ENCODE measurements at places on chromosomes 13 and 19.

- no peak for DNase-seq
These were observed 1475.0 kb downstream of the SLITRK1 start for GRCh38 chr13:82407321-82407720.

DNA sequence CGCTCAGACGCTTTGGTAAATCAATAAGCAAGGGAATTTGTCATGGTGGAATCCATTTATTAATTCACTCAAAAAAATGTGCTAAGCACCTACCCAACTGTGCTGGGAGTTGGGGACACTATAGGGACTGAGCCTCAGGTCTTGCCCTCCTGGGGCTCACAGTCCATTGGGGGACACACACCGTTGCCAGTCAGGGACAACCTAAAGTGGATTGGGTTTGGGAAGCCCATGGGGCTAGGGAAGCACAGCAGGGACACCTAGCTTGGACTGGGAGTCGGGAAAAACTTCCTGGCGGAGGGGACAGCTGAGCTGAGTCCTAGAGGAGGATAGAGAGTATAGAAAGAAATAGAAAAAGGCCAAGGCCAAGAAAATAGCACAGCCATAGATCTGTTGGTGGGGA, 8.5 kb downstream of the FOSB start:
- no peak for DNase-seq

DNA sequence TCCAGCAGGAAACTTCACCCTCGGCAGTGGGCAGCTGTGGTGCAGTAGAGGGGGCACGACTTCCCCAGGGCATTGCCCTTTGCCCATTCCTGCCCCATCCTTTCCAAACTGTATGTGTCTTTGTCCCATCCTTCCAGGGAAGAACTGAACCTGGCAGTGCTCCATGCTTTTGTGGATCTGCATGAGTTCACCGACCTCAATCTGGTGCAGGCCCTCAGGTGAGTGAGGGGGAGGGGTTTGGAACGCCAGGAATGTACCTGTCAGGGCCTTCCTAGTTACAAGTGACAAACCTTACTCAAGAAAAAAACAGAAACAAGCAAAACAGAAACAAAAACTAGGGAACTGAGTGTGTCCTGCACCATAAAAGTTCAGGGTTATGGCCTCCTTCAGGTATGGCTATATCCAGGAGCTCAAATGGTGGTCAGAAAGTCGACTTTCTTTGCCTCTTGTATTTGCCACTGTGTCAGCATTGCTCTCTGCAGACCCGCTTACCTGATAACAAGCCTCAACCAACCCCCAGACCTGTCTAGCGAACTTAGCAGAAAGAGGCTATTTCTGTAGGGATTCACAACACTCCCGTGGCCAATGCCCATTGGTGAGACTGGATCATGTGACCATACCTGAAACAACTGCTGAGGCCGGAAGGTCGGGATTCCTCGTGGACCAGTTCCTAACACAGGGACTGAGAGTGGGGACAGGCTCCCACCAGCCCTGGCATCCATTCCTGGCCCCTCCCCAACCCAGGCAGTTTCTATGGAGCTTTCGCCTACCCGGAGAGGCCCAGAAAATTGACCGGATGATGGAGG, 4.2 kb downstream of the CYTH2 start:
- DNase-seq, result no peak

DNA sequence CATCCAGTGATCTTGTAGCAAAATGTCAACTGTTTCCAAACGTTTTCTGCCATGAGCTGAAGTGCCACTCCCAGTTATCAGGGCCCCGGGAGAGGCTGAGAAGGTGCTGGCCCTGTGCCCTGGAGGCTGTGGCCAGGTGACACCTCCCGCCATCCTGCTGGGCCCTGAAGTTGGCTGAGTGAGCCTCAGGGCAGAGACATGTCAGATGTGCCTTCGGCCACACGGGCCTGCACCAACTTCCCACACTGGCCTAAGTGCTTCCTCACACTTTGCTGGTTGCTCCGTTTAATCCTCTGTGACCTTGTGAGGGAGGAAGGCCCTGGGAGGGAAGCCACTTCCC, 4.8 kb downstream of the ADPRHL1 start:
- no peak for DNase-seq

DNA sequence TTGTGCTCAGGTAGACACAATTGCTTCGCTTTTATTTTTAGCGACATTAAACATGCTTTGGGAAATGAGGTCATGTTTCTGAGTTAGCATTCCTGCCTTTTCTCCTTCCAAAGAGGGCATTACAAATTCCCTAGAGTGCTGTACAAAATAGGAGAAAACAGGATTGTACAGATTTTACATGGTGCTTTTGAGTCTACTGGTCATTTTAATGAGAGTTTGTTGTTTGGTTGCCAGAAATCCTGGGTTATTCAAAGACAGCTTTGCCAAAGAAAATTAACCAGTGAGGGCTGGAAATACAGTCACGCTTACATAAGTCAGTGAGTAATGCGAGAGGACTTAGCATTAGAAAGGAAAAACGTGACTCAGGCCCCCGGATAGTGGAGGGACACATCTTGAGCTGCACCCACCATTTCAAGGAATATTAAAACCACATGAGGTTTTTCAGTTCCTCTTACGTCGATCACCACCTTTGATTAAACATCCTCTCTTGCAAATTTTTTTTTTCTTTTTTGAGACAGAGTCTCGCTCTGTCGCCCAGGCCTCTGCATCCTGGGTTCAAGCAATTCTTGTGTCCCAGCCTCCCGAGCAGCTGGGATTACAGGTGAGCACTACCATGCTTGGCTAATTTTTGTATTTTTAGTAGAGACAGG, 55.4 kb downstream of the SACS start:
- DNase-seq, result peak; percentile 35

DNA sequence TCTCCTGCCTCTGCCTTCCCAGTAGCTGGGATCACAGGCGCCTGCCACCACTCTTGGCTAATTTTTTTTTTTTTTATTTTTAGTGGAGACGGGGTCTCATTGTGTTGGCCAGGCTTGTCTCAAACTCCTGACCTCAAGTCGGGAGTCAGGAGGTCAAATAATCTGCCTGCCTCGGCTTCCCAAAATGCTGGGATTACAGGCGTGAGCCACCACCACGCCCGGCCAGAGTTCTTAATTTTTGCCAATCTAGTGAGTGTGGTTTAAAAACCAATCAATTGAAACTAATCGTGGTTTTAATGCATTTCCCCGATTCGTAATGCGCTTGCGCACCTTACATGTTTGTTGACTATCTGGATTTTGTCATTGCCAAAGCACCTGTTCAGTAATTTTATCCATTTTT, 37.0 kb downstream of the SKA3 start:
- DNase-seq, result no peak

GRCh38 chr13:113901642-113902041, 37.8 kb upstream of the GAS6 start:
- no peak for DNase-seq

GRCh38 chr13:76160961-76161925, 525.1 kb downstream of the LMO7 start:
- no peak for DNase-seq

DNA sequence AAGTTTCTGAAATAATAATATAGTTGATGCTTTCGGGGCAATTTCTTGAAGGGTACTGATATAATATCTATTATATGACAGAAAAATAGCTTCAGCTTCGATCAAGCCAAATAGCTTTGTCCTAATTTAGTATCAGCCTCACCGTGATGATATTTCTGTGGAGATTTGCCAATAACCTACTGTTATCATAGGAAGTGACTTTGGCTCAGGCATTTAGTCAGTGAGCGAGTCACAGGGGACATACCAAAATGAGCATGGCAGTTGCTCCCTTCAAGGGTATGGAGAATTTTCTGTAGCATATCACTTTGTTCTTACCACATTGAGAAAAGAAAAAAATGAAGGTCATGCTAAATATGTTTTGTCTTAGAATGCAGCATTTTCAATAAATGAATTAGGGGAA, 767.6 kb upstream of the SLITRK1 start:
- DNase-seq, result no peak

All from activated CD8-positive, alpha-beta memory T cell treated with anti-CD3 and anti-CD28 coated beads for 1 hour (primary cell).